Stimulated activated CD4-positive, alpha-beta T cell treated with anti-CD3 and anti-CD28 coated beads, Interleukin-1b, Interleukin-23, amount 100 ng/mL, for 48 hours (primary cell): ENCODE measurements at places on chromosomes 13 and 19.

DNA sequence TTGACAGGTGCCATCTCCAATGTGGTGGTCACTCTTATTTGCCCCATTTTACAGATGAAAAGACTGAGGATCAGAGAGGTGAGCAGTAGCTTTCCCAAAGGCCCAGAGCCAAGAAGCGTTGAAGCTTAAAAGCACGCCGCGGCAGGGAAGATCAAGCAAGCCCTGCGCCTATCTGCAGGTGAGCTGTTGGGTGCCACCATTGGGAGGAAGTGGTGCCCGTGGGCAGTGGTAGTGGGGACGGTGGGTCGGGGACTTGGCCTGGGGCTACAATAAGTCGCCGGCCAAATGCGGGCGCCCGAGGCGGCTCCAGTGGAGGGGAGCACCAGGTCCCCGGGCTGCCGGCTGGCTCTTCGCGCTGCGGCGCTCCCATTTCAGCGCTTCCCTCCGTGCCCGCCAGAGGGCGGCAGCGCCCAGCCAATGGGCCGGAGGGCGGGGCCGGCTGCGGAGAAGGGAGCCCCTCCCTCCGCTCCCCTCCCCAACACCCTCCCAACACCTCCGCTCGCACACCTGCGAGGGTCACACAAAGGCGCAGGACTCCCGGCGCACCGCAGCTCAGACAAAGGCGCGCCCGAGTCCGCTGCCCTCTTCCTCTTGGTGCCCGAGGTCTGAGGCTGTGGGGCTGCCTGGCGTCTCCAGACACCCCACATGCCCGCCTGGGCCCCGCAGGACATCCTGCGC, 744 bp upstream of the POU2F2 start:
- peak; percentile 79 for DNase-seq

GRCh38 chr13:71577127-71577526, 289.9 kb downstream of the DACH1 start:
- no peak for DNase-seq

DNA sequence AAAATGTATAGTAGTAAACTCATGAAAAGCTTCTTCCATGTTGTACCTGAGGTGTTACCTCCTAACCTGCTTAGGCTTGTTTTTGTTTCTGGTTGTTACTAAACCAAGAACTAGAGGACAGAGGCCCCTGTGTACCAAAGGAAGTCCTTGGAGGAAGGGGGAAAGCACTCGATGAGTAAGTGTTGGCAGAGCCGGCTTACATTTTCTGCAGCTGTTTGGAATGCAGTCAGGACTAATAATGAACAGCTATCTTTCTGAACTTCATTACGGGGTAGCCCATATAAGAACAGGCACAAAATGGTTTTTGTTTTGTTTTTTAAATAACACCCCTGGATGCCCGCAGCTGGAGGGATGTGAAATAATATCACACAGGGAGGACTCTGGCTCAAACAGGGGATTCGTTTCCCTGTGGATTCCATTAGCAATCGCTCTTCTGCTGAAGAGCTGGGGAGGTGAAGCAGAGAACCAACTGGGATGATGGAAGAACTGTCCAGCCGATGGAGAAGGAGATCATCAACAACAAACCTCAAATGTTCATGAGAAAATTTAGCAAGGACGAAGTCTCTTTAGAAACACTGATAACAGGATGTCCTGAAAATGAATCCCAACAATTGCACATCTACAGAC, 214.2 kb upstream of the MAB21L1 start:
- DNase-seq: no peak

- no peak for DNase-seq
Measured at GRCh38 chr13:27665761-27666160, 44.1 kb downstream of the POLR1D start.

DNA sequence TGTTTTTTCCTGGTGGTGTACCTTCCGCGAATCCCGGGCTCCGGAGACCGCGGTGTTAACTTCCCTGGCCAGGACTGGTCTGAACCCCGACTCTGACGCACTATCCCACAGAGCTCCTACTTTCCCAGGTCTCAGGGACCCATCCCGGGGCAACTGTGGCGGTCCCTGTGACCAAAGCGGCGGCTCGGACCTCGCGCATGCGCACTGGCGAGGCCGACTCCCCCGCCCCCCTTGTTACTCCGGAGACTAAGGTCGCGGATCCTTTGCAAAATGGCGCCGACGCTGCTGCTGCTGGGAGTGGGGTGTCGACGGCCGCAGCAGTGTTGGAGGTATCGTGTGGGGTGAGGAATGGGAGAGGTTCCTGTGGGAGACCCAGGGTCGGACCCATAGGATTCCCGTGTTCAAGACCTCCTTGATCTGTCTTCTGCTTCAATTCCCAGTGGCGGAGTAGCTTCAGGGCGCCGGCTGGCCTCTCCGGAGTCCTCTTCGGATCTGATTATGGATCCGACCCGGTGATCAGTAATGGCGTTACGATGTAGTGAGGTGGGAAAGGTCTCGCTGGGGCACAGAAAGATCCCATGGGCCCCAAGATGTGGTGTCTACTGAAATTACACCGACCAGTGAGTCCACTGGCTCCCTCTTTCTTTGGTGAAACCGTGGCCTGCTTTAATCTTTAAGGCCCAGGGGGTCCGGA, 66.6 kb upstream of the ZNF527 start:
- DNase-seq: peak; percentile 25
